Activated CD8-positive, alpha-beta memory T cell treated with anti-CD3 and anti-CD28 coated beads, Interleukin-2, amount 50 U/mL, for 48 hours (primary cell): ENCODE measurements at places on chromosomes 16 and 17.

DNA sequence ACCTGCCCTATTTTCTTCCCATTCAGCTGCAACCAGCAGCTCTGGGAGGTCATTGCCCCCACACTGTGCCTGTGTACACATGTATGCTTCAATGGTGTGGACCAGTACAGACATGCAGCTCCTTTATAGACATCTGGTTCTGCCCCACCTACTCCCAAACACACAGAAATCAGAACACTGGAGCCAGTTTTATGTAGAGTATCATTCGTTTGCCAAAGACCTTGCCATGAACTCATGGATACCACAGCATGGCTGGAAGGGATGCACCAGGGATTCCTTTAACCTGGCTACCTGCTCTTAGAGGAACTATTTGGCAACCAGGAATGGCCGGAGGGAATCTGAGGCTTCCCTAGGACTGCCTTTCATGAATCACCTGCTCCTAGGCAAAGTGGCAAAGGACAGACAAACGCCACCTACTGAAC lies 60.4 kb downstream of the ZFHX3 start:
- no peak for DNase-seq

DNA sequence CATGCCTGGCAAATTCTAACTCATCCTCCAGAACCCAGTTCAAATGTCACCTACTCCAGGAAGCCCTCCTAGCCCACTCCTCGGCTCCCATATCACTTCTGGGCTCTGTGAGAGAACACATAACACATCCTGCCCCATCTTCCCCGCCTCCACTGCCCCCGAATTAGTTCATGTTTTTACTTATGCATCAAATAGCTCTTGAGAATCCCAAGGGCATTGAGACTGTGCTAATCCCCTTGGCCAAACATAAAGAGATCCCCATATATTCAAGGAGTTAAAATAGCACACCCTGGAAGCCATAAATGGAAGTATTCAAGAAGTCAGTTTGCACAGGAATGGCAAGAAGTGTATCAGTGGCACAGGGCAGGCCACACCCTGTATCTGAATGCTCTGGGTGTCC lies 2.0 kb upstream of the CREBBP start:
- peak; percentile 25 for DNase-seq

DNA sequence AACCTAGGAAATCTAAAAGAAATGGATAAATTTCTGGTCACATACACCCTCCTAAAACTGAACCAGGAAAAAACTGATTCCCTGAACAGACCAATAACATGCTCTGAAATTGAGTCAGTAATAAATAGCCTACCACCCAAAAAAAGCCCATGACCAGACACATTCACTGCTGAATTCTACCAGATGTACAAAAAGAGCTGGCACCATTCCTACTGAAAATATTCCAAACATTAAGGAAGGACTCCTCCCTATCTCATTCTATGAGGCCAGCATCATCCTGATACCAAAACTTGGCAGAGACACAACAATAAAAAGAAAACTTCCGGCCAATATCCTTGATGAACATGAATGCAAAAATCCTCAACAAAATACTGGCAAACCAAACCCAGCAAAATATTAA lies 52.9 kb downstream of the TTC19 start:
- no peak for DNase-seq

DNA sequence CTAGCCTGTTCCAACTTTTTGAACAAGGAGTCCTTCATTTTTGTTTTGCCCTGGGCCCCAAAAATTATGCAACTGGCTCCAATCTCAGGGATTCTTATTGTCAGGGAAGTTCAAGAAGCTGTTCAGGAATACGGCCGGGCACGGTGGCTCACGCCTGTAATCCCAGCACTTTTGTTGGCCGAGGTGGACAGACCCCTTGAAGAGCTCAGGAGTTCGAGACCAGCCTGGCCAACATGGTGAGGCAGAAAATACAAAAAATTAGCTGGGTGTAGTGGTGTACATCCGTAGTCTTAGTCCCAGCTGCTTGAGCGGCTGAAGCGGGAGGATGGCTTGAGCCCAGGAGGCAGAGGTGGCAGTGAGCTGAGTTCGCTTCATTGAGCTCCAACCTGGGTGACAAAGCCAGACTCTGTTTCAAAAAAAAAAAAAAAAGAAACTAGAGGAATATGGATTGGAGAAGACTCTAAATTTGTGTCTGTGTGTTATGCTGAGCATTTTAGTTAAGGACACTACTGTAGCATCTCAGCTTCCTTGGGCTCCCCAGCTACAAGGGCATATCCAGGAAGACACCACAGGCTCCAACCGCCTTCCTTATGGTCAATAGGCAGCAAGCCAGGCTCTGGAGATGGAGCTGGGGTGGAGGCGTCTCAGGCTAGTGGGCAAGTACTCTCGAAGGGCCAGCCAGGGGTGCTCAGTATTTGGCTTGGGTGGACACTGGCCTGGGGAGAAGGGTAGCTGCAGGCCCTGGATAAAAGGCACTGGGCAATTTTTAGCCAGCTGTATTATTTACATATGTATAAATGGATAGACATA lies 56.8 kb upstream of the CREBBP start:
- no peak for DNase-seq

- no peak for DNase-seq
Measured at GRCh38 chr17:3527896-3528295, 29.7 kb downstream of the TRPV3 start.

DNA sequence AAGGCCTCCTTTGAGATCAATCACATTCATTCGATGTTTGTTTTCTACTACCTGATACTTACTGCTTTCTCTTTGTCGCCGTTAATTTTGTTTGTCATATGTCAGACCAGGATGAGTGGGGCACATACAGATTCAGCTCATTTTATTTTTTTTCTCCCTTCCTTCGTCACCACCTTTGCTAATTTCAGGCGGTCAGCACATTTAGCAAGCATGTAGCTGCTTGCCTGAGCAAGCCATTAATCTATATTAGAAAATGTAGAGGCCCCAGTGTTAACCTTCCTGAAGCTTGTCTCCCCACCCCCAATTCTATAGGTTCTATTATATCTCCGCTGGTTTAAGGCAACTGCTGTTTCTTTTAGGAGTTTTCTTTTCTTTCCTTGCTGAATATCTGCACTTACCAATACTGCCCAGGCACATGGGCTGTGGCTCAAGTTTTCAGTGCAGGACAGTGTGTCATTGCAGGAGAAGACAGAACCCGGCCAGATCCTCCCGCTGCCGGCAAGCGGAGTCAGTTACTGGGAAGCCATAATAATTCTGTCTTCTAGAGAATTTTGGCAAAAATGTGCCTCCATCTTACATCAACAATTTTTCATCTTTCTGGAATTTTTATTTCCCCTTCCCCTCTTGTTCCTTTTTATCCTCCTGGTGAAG lies 714.3 kb downstream of the WWOX start:
- DNase-seq: no peak

- no peak for DNase-seq
Measured at GRCh38 chr17:8875957-8876356, 8.5 kb upstream of the PIK3R6 start.

- DNase-seq: no peak
Measured at GRCh38 chr17:59769887-59770286, 62.4 kb downstream of the VMP1 start.

GRCh38 chr17:44599298-44600175 lies 42.3 kb downstream of the FZD2 start:
- DNase-seq: no peak

GRCh38 chr16:2195322-2196161 lies 863 bp downstream of the CASKIN1 start:
- no peak for DNase-seq

GRCh38 chr16:81706327-81707295 lies 72.5 kb upstream of the PLCG2 start:
- DNase-seq: no peak

- no peak for DNase-seq
Measured at GRCh38 chr16:17602678-17603077, 131.9 kb upstream of the XYLT1 start.

DNA sequence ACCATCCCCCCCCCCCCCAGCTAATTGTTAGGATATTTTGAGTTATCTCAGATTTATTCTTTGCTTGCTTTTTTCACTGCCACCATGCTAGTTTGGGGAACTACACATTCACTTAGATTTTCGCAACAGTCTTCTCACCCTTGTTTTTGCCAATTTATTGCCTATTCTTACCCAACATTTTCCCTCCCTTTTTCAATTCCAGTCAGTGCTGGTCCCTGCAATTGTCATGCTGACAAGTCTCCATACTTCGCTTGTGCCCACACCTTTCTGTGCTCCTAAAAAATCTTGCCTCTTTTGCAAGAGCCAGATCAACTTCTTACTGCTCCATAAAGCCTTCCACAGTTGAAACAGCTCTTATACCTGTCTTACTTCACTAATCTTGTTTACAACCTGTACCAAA lies 16.3 kb downstream of the TNRC6A start:
- no peak for DNase-seq
